ENCODE measurements at places on chromosomes 7 and 10.

- no peak for DNase-seq
- H3K4me3 ChIP-seq, result no peak overlapping the region
- no peaks in the 10 kb centered on the region for H3K27me3 ChIP-seq
- H3K4me1 ChIP-seq, result no peaks in the 10 kb centered on the region
- H3K36me3 ChIP-seq, result no peaks in the 10 kb centered on the region
- H3K27ac ChIP-seq, result no peak overlapping the region
Observed at GRCh38 chr7:39592586-39592985, 26.4 kb downstream of the YAE1 start.

DNA sequence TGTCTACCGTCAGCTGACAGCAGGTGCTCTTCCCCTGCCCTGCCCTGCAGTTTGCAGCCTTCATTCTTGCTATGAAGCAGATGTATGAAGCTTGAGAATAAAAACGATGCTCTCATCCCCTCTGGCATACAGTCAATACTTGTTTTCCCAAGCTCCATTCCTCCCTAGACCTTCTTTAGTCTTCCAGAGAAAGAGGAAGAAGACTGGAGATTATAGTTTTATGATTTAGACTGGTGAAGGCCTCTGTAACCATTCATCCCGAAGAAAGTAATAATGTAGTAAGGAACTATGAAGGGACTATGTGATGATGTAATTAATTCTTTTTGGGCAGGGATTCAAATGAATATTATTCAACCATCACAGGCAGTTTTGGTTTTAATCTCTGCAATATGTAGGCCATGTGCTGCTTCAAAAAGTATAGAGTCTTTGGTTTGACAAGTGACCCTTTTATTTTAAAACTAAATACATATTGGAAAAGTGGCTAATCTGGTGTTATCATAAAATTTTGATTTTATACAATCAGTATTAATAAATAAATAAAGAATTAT lies 242.4 kb upstream of the KIAA1217 start:
- no peaks in the 10 kb centered on the region for H3K4me1 ChIP-seq
- no peak for DNase-seq
- no peak overlapping the region for H3K4me3 ChIP-seq
- no peak overlapping the region for H3K27ac ChIP-seq
- no peaks in the 10 kb centered on the region for H3K27me3 ChIP-seq

DNA sequence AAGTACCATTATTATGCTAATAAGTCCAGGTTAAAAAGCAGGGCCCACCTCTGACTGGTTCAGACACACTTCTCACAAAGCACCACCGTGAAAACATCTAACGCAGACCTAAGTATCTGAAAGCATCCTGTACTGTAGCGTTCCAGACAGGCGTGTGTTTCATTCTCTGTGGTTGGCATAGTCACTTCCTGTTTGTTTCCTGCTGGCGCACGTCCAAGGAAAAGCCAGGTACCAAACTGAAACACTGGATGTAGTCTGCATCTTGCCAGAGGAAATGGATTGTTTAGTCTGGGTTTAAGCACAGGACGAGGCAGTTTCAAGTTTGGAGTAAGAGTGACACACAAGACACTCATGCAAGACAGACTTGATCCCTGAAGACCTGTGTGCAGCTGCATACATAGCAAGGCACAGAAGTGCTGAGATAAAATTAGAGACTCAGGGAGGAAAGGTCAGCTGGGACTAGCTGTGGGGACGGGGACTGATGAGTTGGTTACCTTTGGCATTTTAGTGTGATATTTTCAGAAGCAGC lies 23.3 kb downstream of the BPGM start:
- no peaks in the 10 kb centered on the region for H3K27me3 ChIP-seq
- peak; percentile 46 for DNase-seq
- no peaks in the 10 kb centered on the region for H3K4me1 ChIP-seq
- H3K4me3 ChIP-seq, result no peak overlapping the region
- no peaks in the 10 kb centered on the region for H3K36me3 ChIP-seq
- H3K27ac ChIP-seq, result no peak overlapping the region

DNA sequence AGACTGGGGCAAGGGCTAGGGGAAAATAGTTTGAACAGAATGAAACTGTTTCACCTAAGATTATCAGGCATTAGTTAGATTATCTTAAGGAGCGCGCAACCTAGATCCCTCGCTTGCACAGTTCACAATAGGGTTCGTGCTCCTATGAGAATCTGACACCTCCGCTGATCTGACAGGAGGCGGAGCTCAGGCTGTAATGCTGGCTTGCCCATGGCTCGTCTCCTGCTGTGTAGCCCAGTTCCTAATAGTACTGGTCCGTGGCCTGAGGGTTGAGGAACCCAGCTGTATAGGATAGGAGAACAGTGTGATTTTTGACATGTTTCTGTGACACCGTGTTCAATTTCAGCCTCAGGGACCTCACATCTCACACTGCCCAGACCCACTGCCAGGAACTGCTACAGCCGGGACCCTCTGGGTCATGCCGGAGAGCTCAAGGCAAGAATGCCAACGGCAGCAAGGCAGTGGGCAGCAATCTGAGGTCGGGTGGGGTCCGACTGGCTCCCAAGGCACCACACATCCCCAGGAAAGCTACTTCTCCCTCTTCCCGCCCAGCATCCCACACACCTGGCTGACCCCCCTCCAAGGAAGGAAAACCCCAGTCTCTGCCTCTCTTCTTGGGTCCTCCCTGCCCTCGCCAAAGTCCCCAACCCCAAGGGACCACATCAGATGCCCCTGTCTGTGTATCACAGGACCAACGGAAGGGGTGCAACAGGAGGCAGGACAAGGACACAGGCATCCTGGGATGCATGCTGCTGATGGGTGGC lies 31.7 kb downstream of the CAMK2B start:
- H3K36me3 ChIP-seq, result no peaks in the 10 kb centered on the region
- H3K27me3 ChIP-seq, result peaks cover 13% of the 10 kb centered on the region
- no peak overlapping the region for H3K4me3 ChIP-seq
- peak; percentile 8 for DNase-seq

DNA sequence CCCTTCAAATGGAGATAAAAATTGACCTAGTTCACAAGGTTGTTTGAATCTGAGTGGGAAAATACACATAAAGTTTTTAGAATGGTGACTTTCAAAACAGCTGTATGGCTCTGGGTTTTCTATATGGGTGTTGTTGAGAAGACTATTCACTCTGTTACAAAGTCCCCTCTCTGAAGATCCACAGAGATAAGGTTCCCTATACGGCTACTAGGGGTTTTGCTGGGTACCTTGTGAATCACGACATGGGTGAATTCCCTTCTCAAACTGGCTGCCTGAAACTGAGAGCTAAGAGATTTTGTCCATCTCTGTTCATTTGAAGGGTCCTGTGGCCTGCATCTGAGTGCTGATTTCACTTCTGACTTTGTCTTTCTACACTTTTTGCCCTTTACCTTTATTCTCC lies 11.8 kb upstream of the SLC13A1 start:
- H3K36me3 ChIP-seq, result no peaks in the 10 kb centered on the region
- H3K27me3 ChIP-seq, result no peaks in the 10 kb centered on the region
- no peak overlapping the region for H3K27ac ChIP-seq
- no peak for DNase-seq
- no peak overlapping the region for H3K4me3 ChIP-seq

GRCh38 chr7:16550671-16551070 lies 24.0 kb downstream of the LRRC72 start:
- H3K27ac ChIP-seq, result no peak overlapping the region
- H3K4me1 ChIP-seq, result no peaks in the 10 kb centered on the region
- no peak overlapping the region for H3K4me3 ChIP-seq
- H3K36me3 ChIP-seq, result no peaks in the 10 kb centered on the region
- no peak for DNase-seq
- H3K27me3 ChIP-seq, result no peaks in the 10 kb centered on the region

DNA sequence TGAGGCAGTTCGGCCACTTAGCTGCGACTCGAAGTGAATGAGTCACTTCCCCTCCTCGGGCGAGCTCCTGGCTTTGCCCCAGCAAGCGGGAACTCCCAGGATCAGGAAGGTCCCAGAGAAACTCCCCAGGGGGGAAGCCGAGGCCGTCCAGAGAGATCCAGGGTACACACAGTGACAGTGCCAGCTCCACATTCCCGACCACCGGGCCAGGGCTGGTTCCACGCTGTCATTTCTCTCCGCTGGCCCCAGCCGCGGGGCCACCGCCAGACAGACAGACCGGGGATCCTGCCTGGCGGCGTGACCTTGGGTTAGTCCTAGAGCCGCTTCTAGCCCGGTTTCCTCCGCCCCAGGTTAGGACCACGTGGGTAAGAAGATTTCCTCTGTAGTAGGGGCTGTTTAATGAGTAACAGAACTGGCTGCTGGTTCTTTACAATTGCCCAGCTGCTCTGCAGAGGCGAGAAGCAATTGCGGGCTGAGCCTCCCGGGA lies 463 bp upstream of the UPP1 start:
- no peaks in the 10 kb centered on the region for H3K36me3 ChIP-seq
- H3K4me3 ChIP-seq, result peak overlapping the region; percentile 84
- no peaks in the 10 kb centered on the region for H3K27me3 ChIP-seq
- peak; percentile 66 for DNase-seq
- H3K4me1 ChIP-seq, result no peaks in the 10 kb centered on the region

DNA sequence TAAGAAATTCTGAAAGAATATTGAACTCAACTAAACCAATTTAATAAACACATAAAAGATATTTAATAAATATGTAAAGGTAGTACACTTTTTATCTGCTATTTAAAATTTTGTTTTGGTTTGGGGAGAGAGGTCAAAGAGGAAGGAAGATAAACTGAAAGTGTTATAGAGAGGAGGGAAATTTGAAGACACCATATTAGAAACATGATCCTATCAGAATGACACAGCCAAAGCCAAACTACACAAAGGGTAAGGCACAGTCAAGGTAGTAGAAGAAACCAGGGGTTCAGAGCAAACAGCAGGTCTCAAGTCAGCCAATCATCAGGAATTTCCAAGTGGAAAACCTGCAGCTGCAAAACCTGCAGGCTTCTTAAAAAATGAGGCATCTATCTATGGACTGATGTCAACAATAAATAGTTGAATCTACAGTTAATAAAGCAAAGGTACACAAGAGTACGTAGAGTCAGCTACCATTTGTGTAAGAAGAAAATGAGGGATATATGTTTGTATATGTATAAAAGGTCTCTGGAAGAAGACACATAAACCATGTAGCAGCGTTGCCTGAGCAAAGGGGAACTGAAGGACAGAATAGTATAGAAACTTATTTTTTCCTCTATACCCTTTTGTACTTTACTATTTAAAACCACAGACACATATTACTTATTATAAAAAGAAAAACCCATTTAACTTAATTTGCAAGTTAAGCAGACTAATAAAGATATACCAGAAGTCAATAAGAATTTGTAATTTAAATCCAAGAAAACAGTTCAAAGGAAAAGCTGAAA lies 10.0 kb downstream of the ZNF800 start:
- no peak for DNase-seq
- H3K4me1 ChIP-seq, result no peaks in the 10 kb centered on the region
- no peak overlapping the region for H3K4me3 ChIP-seq
- H3K36me3 ChIP-seq, result no peaks in the 10 kb centered on the region
